Uterus (tissue), 4 donors: ENCODE measurements at places on chromosomes 5 and 9. TPM values are rescaled to one million over a fixed set of nuclear protein-coding genes. Genes with fewer than 3 reads are reported as not detected.

- DNase-seq = no peak
Measured at GRCh38 chr9:122402403-122402871, 31.6 kb downstream of the PTGS1 start.

- no peak for DNase-seq
Measured at GRCh38 chr9:482739-483138, 268.1 kb downstream of the DOCK8 start.

GRCh38 chr5:14685757-14686156 lies 21.2 kb downstream of the OTULIN start:
- DNase-seq = no peak

DNA sequence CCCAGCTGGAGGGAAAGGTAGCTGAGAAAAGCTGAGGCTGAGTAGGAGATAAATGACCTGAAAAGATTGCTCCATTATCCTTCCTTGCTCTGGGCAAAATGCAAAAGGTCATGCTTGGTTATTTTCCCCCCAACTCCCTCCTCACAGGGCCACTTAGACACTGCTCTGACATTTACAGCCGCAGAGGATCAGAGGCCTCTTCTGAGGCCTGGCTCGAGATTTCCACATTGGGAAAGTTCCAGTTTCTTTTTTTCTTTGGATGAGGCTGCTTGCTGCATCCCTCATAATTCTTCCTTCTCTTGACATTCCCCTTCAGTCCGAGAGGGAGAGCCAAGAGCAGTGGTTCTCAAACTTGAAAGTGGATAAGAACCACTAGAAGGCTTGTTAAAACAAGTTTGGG lies 60.1 kb upstream of the HSPA9 start:
- DNase-seq = peak; percentile 66

- no peak for DNase-seq
Measured at GRCh38 chr9:79588488-79589223, 16.9 kb downstream of the TLE4 start.

The AIF1L gene
- total RNA-seq = 18.0 TPM

DNA sequence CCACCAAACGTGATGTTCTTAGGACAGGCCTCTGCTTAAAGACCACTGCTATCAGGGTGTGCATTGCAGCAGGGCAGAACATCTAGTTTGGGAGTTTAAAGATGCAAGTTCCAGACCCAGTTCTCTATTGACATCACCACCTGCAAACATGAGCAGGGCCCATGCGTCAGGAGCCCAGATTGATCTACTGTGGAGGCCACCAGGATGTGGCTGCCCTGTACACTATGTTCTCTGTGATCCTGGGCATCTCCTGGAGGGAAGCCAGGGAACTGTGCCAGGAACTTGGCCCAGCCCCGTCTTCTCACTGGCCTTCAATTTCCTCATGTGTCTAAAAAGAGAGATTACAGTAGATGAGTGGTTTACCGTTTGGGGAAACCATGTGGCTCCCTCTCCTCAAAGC lies 87.1 kb downstream of the PDE6A start:
- peak; percentile 61 for DNase-seq
